ENCODE measurements at places on chromosomes 11 and 22.

DNA sequence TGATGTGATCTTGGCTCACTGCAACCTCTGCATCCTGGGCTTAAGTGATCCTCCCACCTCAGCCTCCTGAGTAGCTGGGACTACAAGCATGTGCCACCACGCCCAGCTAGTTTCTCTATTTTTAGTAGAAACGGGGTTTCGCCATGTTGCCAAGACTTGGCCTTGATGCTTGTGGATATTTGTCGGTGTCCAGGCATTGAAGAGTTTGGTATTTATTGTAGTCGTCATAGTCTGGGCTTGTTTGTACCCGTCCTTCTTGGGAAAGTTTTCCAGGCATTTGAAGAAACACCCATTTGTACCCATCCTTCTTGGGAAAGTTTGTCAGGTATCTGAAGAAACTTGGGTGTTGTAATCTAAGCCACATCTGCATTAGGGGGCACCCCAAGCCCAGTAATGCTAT lies 28.7 kb downstream of the FCHSD2 start:
- DNase-seq: no peak

GRCh38 chr11:48058064-48058463 lies 77.7 kb downstream of the PTPRJ start:
- no peak for DNase-seq

GRCh38 chr22:27100789-27101188 lies 443.4 kb downstream of the MIAT start:
- DNase-seq: no peak

DNA sequence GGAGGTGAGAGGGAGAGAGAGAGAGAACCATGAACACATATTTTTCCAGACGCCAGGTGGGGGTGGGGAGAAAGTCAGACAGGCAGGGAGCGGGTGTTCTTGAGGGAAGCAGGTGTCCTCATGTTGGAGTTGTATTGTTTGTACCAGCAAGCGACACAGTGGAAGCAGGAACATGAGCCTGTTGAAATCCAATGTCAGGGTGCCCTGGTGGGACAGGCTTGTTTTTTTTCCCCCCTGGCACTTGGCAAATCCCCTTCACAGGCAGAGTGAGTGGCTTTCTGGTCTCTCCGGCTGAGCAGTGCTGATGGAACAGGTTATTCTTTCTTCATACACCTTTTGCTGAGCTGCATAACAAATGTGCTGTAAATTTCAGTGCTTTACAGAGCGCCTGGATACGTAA lies 125.6 kb downstream of the GRIK4 start:
- DNase-seq: no peak

DNA sequence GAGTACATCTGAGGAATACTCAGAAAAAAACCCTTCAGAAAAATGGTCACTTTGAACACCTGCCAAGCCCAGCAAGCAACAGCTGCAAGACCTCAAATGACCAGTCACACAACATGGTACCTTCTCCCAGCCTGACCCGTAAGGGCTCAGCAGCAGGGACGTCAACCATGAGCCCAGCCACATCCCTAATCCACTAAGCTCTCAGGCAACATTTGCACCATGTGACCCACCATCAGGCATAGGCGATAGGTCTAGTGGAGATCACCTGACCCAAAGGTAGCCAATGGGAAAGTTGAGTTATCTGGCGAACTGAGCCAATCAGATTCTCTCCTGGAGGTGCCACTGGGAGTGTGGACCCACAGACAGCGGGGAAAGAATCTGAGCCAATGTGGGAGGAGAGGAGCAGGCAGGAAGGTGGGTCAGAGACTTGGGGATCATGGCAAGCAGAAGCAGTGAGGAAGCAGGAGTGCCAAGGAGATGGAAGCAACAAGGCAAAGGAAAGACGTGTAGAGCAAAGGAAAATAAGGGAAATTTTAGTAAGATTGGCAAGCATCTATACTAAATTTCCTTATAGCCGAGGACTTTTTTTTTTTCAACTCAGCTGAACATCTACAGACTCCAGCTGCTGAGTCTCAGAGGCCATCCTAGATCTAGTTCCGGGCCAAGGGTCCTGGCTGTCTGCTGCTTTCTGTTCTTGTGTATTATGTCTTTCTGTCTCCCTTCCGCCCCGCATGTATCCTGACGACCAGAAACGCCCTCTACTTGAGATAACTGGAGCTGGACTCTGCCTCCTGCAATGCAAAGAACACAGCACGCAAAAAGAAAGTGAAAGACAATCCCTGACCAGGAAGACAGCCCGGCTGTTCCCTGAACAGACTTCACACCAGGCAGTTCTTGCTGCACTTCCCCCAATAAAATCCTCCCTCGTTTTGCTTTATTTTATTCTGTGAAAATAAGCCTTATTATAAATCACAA lies 11.0 kb upstream of the PLAAT2 start:
- peak; percentile 63 for DNase-seq

DNA sequence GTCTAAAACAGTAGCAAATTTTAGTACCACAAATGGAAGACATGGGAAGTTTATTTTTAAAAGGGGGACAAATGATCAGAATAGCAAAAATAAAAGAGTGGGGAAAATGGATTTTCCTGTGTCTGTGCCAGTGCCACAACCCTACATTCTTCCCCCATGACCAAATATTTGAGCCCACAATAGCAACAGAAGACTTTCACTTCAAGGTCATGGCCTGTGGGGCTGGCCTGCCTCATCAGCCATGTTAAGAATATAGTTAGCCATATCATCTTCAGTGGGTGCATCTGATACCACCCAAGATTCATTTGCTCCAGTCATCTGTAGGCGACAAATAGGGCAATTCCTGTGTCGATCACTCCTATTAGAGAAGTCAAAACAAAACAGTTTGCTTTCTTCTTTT lies 26.3 kb downstream of the RNF141 start:
- DNase-seq: no peak

DNA sequence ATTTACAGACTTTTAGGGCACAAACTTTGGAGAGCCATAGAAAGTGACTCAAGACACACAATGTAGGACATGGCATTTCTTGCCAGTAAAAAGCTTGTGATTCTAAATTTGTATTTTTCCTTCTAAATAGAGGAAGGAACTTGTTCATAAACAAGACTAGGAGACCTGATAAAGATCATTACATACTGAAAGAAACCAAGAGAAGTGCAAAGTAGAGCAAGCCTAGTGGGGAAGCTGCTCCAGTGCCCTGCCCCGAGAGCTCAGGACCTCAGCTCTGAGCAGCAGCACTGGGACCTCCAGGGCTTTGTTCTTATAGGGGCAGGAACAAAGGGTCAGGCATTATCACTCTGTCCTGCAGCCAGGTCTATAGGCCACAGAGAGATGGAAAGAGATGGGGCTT lies 7.2 kb downstream of the IRAG1 start:
- DNase-seq: no peak

DNA sequence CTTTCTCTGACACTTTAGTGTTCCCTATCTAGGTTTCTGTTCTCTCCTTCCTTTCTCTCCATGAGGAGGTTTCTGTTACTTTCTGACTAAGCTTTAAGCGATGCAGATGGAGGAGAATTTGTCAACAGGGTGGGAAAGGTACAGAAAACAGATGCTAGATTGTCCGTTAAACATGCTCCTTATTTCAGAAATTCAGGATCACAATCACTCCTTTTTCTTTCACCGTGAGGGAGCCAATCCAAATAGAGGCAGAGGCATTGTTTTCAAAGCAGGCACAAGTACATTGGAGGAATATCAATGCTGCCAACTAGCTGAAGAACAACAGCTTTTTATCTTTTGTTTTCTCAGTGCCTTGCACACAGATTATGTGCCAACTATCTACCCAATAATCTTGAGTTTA lies 215.7 kb upstream of the FOLH1 start:
- DNase-seq: no peak

All from OCI-LY7 (cell line).